B cell (primary cell): ENCODE measurements at places on chromosomes 12 and 14. TPM values are rescaled to one million over a fixed set of nuclear protein-coding genes. Genes with fewer than 3 reads are reported as not detected.

- no peak for DNase-seq
These were observed 228.3 kb downstream of the RAD51B start for GRCh38 chr14:68047906-68048305.

- DNase-seq: peak; percentile 6
These were observed 6.1 kb upstream of the CDCA4 start for GRCh38 chr14:105026802-105027563.

GRCh38 chr14:32896979-32897697 lies 41.5 kb upstream of the NPAS3 start:
- DNase-seq: no peak

GRCh38 chr14:74483321-74483720 lies 9.8 kb downstream of the NPC2 start:
- no peak for DNase-seq

DNA sequence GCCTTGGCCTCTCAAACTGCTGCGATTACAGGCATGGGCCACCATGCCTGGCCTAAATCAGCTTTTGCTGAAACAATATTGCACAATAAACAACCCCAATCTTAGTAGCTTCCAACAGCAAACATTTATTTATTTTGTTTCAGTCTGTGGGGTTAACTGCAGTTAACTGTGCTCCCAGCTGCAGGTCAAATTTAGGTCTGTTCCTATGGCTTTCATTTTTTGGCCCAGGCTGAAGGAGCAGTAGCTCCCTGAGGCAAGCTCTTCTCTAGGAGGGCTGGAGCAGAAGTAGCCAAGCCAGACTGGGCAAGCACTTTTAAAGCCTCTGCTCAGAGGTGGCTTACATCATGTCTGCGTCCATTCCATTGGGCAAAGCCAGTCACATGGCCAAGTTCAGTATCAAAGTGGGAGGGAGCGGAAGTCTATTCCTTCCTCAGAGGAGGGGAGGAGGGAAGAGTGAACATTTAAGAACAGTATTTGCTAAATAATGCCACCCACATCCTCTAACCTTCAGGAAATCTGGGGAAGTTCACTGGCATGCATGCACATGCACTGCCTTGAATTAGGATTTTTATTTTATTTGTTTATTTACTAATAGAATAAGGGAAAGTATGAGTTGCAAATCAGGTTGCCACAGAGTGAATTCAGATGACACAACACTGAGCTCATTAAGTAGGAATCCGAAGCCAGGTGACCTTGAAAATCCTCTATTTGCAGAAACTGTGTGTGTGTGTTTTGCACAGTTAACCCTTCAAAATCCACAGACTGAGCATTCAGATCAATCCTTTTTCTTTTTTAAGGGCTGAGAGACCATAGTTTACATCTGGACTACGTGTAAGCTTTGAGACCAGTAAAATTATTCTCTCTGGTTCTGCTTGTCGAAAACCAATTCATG lies 122.0 kb upstream of the SEL1L start:
- DNase-seq: no peak

- no peak for DNase-seq
These were observed 143.1 kb downstream of the PCNX1 start for GRCh38 chr14:71050227-71050823.

DNA sequence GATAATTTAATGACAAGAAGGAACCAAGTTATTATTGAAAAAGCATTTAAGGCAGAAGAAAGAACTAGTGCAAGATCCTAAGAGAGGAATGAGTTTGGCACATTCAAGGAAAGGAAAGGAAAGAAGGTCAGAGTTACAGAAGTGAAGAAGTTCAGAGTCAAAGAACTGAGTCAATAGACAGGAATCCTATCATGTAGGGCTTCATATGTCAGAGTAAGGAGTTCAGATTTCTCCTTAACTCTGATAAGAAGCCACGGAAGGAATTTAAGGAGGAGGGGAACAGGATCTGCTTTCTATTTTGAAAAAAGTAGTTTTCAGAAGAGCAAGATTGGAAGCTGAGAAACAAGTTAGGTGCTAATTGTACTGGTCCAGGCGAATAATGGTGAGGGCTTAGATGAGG lies 223.1 kb upstream of the FOXN3 start:
- no peak for DNase-seq

DNA sequence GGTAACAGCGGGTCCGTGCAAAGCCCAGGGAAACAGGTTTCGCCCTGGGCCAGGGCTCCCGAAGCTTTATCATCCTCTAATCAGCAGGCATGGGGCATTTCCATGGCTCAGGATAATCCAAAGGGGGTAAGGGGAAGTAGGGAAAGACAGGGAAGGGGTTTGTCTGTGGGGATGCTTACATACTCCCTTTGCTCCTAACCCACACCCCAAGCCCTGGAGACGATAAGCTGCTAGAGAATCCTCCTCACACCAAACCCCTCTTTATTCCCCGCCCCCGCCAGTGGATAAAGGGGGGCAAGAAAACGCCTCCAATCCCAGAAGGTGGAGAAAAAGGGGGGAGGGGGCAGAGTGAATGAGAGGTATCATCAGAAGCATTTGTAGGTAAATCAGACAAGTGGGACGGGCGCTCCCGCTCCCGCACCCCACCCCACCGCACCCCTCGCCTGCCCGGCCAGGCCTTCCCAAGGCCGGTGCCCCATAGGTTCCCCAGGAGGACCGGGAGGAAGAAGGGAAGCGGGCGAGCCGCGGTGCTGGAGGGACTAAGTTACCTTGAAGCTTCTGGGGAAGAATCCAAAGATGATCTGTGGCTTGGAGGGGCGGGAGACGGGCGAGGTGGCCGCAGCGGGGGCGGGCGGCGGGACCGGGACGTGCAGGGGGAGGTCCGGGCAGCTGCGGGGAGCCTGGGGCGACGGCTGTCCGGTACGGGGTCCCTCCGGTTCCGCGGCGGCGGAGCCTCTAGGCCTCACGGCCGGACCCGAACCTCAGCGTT lies 762 bp downstream of the PPP2R5E start:
- DNase-seq: peak; percentile 26

DNA sequence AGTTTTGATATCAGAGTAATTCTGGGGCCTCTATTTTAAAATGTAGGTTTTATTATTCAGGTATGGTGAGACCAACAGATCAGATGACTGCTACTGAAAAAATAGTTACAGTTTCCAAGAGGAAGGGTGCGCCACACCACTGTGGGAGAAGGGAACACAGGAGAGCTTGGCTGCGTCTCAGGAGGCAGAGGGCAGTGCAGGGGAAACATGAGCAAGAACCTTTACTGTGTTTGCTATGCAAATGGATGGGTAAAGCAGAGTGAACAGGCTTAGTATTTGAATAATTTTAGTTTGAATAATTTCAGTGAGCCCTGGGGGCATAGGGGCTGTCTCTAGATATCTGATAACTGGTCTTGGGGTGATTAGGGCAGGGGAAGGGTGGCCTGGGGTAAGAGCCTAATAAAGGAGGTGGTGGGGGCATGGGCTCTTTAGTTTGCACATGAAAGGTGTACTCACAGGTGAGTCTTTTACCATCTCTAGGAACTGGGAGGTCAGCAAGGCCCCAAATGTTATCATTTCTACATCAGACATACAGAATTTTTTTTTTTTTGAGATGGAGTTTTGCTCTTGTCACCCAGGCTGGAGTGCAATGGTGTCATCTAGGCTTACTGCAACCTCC lies 196.8 kb upstream of the NEDD1 start:
- no peak for DNase-seq

GRCh38 chr12:121668750-121669520 lies 519 bp downstream of the MORN3 start:
- DNase-seq: peak; percentile 67

DNA sequence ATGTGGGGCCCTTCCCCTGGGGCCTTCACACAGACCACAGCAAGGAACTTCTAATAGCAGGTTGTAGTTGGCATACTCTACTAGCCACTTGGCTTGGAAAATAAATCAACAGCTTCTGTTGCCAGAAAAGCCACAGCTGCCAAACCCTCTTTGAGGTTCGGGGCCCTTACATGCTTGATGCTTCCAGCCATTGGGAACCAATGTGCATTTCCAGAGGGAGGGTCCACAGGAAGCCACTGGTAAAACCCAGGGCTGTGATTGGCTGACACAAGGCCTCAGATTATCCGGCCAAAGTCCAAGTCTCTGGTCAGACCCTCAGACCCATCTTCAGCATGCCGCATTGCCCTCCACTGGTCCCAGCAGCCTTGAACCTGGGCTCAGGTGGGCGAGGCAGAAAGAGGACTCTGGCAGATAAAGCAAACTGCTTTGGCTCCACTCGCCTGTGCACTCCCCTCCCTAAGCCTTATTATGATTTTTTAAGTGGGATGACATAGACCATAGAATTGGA lies 214.4 kb downstream of the BCL11B start:
- DNase-seq: no peak

DNA sequence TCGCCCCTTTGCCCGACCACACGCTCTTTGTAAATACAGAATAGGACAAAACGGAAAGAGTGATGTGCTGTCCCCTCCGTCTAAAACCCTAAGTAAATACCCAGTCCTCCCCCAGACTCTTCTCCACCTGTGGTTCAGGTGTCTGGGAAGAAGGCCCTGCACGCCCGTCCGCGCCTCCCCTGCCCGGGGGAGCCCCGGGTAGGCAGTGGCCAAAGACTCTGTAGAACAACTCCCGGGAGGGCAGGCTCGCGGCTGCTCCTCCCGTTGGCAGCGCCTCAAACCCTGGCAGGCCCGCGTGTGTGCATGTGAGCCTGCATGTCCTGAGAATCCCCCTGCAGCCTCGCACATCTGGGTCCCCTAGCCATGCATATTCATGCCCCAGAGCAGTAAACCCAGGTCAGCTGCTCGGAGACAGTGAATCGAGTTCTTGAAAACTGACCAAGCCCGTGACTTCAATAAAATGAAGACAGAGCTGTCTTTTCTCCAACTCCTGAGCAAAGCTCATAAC lies 165.8 kb downstream of the MON2 start:
- DNase-seq: peak; percentile 55

DNA sequence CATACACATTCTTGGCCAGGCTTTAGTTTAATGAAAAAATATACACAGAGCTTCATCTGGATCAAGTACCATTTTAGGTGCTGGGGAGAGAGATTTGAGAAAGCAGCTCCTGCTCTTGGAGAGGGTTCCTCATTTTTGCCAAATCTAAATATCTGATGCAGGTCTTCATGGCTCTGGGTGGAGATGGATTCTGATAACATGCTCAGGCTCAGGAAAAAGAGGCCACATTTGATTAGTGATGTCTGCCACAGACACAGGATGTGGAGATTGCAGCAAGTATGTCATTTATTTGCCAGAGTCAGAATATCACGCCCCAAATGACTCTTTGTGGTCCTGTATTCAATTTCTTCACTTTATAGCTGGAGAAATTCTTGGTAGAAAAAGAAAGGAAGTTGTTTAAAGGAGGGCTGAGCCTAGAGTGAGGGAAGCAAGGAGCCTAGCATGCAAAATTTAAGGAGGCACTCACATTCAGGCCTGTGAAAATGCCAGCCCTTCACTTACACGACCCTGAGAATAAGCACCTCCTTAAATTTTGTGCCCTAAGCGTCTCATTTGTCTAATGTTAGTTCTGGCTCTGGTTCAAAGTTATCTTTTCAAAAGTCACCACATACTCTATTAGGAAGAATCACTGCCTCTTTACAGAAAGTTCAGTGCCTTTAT lies 492.9 kb upstream of the TBX3 start:
- no peak for DNase-seq

GRCh38 chr12:111993292-111994150 lies 19.4 kb downstream of the TMEM116 start:
- peak; percentile 16 for DNase-seq

GRCh38 chr14:71703477-71703876 lies 228.8 kb upstream of the RGS6 start:
- DNase-seq: no peak

The HIF1A gene
- total RNA-seq: 261 and 264 TPM in 2 replicates

The CCDC38 gene
- 1.00 and 1.3 TPM in 2 replicates for total RNA-seq

The OTOGL gene
- total RNA-seq: not detected in 2 replicates

The WNT5B gene
- total RNA-seq: 0.57 TPM in 1 of 2 replicates, not detected in the other

The NFYB gene
- total RNA-seq: 20.2 and 27.2 TPM in 2 replicates
